ENCODE measurements at places on chromosomes 5 and 9. TPM values are rescaled to one million over a fixed set of nuclear protein-coding genes. Genes with fewer than 3 reads are reported as not detected.

The LPAR1 gene
- 11.0 TPM for total RNA-seq

The LHFPL2 gene
- 25.8 TPM for total RNA-seq

The MEF2C gene
- 9.9 TPM for total RNA-seq

The SLC35A4 gene
- 96.7 TPM for total RNA-seq

The GRPEL2 gene
- 30.1 TPM for total RNA-seq

- no peaks in the 10 kb centered on the region for H3K36me3 ChIP-seq
- no peak for DNase-seq
- no peak overlapping the region for H3K27ac ChIP-seq
- H3K4me3 ChIP-seq, result no peak overlapping the region
- H3K27me3 ChIP-seq, result peaks cover 6% of the 10 kb centered on the region
- no peaks in the 10 kb centered on the region for H3K4me1 ChIP-seq
Measured at GRCh38 chr9:36891341-36891811, 142.7 kb downstream of the PAX5 start.

DNA sequence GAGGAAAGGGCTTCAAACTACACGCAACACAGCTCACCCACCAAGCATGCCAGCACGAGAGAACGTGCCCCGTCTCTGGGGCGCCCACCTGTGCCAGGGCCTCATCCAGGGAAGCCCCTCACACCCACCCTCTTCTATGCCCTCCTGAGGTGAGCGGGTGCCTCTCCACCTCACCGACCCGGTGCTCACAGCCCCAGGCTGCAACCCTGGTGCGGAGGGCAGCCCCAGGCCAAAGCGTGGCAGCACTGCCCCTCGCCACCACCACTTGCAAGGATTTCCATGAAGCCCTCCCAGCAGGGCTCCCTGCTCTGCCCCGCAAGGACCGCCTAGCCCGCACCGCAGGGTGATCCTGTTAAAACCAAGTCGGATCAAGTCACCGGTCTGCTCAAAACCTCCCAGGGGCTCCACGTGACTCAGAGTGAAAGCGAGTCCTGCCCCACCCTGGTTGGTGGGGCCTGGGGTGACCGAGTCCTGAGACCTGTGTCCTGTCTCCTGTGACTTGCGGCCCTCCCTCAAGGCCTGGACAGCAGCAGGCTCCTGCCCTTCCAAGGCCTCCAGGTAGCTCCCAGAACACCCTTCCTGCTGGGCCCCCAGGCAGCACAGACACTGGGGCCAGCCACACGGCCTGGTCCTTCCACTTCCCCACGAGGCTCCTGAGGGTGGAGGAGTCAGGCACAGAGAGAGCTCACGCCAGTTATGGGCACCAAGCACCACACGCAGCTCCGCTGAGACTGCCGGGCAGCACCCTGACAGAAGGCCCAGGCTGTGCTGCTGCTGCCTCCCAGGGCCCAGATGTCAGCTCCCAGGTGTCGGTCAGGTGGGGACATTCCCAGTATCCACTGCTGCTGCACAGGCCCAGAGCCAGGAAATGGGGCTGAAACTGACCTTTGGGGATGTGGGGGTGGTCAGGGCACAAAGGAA lies 12.7 kb downstream of the BRD3 start:
- DNase-seq, result no peak
- H3K4me1 ChIP-seq, result peaks cover 2% of the 10 kb centered on the region
- no peak overlapping the region for H3K27ac ChIP-seq
- H3K36me3 ChIP-seq, result no peaks in the 10 kb centered on the region
- no peaks in the 10 kb centered on the region for H3K27me3 ChIP-seq

DNA sequence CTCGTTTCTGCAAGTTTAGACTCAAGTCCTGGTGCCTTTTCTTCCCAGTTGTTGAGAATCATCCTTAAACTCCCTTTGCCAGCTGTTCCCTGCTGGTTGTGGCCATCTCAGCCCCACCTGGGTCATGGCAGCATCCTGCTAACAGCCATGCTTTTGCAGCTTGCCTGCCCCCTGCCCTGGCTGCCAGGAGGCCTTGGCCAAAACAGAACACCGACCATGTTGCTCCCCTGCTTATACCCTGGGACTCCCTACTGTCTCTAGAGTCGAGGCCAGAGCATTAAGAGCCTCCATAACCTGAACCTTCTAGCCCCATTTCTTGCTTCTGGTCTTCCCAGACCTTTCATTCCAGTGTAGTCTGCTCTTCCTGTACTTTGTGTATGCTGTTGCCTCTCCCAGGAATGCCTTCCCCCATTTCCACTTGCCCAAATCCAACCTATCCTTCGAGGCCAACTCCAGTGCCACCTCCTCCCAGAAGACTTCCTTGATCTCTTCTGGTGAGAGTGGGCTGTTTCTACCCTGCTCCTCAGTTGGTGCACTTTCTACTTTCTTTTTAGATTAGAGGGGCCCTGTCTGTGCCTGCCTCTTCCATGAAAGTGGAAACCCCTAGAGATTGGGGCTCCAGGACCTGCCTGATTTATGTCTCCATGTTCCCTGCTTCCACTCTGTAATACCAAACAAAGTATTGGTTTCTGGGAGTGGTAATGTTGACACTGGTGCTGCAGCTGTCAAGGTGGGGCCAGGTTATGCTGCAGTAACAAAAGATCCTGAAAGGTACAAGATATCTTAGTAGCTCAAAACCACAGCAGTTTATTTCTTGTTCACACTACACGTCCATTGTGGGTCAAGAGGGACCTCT lies 88.2 kb downstream of the AMBP start:
- H3K4me3 ChIP-seq, result no peak overlapping the region
- H3K27ac ChIP-seq, result no peak overlapping the region
- H3K36me3 ChIP-seq, result no peaks in the 10 kb centered on the region
- H3K27me3 ChIP-seq, result no peaks in the 10 kb centered on the region

- DNase-seq, result no peak
- no peaks in the 10 kb centered on the region for H3K36me3 ChIP-seq
- no peak overlapping the region for H3K4me3 ChIP-seq
- H3K4me1 ChIP-seq, result no peaks in the 10 kb centered on the region
- H3K27me3 ChIP-seq, result no peaks in the 10 kb centered on the region
Measured at GRCh38 chr9:124454791-124455443, 4.7 kb downstream of the ADGRD2 start.

DNA sequence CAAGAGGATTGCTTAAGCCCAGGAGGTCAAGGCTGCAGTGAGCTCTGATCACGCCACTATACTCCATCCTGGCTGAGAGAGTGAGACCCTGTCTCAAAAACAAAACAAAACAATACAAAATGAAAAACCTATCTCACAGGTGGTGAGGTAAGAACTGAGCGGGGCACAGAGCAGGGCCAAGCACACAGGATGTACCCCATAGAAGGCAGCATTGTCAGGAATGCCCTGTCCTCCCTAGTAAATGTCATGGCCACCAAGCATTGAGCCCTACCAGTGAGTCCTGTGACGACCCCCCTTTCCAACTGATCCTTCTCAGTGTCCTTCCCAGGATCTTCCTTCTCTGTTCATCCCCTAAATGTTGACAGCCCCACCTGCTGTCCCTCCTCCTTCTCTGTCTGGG lies 44.6 kb upstream of the ALDH1B1 start:
- H3K27me3 ChIP-seq, result no peaks in the 10 kb centered on the region
- no peaks in the 10 kb centered on the region for H3K4me1 ChIP-seq
- H3K27ac ChIP-seq, result no peak overlapping the region
- H3K36me3 ChIP-seq, result no peaks in the 10 kb centered on the region
- DNase-seq, result no peak

- no peak for DNase-seq
- H3K27ac ChIP-seq, result no peak overlapping the region
- H3K4me1 ChIP-seq, result no peaks in the 10 kb centered on the region
- H3K36me3 ChIP-seq, result no peaks in the 10 kb centered on the region
- no peak overlapping the region for H3K4me3 ChIP-seq
Measured at GRCh38 chr5:110297152-110297670, 429.3 kb downstream of the TMEM232 start.

DNA sequence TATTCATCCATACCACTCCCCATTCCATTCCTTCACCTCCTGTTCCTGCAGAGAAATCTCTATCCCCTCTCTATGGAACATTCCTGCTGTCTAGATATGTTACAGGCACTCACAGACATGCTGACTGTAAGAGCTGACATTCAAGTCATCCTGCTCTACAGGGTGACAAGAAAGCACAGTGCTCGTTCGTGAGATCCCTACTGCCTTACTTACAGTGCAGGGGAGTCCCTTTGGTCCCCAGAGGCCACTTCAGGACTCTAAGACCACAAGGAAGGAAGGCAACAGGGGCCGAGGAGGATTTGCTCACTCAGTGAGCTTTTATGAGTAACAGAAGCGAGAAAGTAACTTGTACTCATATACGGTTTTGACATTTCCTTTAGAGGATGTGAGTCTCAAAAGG lies 110.5 kb downstream of the GAS1 start:
- H3K36me3 ChIP-seq, result no peaks in the 10 kb centered on the region
- H3K4me3 ChIP-seq, result no peak overlapping the region
- H3K27me3 ChIP-seq, result no peaks in the 10 kb centered on the region
- DNase-seq, result no peak
- no peaks in the 10 kb centered on the region for H3K4me1 ChIP-seq

DNA sequence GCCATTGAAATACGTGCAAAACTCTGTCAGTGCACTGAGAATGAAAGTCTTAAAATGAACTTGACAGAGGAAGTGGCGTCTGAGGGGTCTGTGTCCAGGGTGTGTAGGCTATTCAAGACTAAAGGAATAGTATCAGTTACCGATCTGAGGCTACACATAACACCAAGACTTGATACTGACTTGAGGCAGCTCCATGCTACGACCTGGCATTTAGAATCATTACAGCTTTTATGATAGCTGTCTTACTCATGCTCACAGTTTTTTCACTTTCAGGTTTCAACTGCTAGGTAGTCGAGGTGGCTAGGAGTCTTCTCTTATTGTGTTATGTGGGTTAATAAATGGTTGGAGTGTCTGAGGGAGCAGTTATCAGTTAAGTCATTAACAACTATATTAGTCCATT lies 92.8 kb upstream of the SLCO6A1 start:
- H3K27me3 ChIP-seq, result no peaks in the 10 kb centered on the region
- H3K36me3 ChIP-seq, result no peaks in the 10 kb centered on the region
- no peak for DNase-seq

DNA sequence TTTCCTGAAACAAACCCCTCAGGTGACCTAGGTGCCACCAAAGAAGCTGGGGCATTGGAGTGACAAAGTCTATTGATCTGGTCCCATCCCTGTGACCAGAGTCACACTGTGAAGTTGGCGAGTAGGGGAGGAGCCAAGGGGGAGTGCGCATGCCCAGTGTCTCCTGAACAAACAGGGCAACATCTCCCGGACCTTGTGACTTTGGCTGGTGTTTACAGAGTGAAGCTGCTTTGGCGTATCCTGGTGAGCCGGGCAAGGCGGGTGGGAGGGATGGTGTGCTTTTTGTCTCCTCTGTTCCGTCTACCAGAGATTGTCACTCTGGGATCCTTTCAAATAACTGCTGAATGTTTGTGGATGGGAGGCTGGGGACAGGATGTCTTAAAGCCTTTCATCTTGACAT lies 204.5 kb downstream of the HSPA4 start:
- DNase-seq, result no peak
- no peaks in the 10 kb centered on the region for H3K36me3 ChIP-seq
- H3K4me1 ChIP-seq, result no peaks in the 10 kb centered on the region

DNA sequence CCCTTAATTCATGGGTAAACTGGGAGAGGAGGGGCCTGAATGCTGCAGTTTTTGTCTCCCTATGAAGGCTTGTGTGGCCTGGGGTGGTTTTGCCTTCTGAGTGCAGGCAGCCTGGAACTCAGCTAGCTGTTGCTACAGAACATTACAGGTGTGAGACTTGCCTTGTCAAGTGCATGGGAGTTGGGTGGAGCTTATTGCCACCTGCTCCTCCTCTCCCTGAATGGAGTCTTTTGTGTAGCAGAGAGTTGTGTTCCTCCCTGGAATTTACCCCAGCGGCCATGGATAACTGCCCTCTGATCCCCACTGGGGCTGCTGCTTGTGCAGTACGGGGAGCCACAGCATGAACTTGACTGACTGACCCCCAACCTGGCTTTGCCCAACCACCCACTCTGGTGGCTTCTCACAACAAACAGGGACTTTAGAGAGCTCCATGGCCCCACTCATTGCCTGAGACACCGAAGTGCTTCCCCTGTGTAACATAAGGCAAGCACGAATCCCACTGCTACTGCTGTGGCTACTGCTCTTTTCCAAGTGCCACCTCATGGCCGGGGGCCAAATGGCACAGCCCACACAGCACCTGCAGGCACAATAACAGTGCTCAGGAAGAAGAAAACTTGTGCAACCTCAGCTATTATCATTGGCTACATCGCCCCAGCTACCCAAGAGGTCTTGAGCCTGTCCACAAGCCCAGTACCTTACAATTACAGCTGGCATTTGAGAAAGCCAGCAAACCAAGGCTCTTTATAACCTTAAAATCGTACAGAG lies 942.9 kb downstream of the CDH18 start:
- DNase-seq, result no peak
- H3K4me3 ChIP-seq, result no peak overlapping the region
- no peaks in the 10 kb centered on the region for H3K27me3 ChIP-seq
- H3K36me3 ChIP-seq, result no peaks in the 10 kb centered on the region
- peak overlapping the region; percentile 48 for H3K27ac ChIP-seq
- H3K4me1 ChIP-seq, result peaks cover 5% of the 10 kb centered on the region

GRCh38 chr5:117731446-117731845 lies 1156.8 kb upstream of the SEMA6A start:
- no peaks in the 10 kb centered on the region for H3K36me3 ChIP-seq
- no peak for DNase-seq
- H3K27ac ChIP-seq, result no peak overlapping the region
- no peaks in the 10 kb centered on the region for H3K27me3 ChIP-seq
- H3K4me1 ChIP-seq, result no peaks in the 10 kb centered on the region

DNA sequence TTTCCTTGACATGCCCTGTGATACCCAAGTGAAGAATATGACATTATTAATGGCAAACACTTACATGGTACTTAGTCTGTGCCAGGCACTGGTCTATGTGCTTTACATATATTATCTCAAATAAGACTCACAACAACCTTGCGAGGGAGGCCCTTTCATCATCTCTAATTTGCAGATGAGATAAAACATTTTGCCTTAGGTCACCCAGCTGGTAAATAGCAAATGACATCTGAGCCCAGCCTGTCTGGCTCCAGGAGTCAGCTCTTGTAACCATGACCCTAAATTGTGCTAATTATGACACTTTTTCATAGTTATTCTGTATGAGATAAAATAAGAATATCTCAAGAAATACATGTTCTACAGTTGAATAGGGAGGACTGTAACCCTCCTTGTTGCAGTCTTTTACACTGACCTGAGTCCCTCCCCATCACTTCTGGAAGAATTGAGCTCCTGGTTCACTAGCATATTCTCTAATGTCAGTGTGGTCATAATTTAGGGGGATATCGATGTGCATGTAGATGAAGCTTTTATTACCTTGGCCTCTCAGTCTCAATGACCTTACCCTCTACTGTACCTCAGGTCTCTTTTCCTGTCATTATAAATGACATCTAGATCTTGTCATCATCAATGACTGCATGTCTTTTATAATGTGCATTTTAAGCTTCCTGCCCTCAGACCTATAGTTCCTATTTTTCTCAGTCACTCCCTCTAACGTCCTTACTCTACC lies 126.1 kb upstream of the HAPLN1 start:
- H3K27ac ChIP-seq, result no peak overlapping the region
- no peak for DNase-seq
- no peaks in the 10 kb centered on the region for H3K4me1 ChIP-seq
